ENCODE measurements at places on chromosomes 3 and 15.
A peak's percentile ranks its signal among the peaks of the same experiment; 100 is the strongest.

GRCh38 chr3:122912772-122913538, 114.6 kb downstream of the SEMA5B start:
- DNase-seq = no peak

GRCh38 chr3:128402319-128402718, 64.4 kb downstream of the DNAJB8 start:
- no peak for DNase-seq

DNA sequence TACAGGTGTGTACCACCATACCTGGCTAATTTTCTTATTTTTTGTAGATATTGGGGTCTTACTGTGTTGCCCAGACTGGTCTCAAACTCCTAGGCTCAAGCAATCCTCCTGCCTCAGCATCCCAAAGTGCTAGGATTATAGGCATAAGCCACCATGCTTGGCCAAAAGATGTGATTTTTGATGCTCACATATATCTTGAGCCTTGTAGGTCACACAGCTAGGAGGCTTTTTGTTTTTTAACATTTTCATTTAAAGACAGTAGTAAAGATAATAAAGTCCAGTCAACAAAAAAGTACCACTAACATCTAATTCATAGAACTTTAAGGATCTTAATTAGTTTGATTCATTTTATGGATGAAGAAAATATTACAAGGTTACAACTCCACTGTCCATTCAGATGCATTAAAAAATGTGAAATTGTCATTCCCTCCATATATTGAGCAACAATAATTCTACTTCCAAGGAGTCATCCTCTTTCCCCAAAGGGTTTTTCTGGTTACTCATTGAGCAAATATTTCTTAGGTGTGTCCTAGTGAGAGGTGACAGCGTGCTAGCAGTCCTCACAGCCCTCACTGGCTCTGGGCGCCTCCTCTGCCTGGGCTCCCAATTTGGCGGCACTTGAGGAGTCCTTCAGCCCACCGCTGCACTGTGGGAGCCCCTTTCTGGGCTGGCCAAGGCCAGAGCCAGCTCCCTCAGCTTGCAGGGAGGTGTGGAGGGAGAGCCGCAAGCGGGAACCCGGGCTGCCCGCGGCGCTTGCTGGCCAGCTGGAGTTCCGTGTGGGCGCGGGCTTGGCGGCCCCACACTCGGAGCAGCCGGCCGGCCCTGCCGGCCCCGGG, 8.3 kb upstream of the TASOR start:
- DNase-seq = no peak

DNA sequence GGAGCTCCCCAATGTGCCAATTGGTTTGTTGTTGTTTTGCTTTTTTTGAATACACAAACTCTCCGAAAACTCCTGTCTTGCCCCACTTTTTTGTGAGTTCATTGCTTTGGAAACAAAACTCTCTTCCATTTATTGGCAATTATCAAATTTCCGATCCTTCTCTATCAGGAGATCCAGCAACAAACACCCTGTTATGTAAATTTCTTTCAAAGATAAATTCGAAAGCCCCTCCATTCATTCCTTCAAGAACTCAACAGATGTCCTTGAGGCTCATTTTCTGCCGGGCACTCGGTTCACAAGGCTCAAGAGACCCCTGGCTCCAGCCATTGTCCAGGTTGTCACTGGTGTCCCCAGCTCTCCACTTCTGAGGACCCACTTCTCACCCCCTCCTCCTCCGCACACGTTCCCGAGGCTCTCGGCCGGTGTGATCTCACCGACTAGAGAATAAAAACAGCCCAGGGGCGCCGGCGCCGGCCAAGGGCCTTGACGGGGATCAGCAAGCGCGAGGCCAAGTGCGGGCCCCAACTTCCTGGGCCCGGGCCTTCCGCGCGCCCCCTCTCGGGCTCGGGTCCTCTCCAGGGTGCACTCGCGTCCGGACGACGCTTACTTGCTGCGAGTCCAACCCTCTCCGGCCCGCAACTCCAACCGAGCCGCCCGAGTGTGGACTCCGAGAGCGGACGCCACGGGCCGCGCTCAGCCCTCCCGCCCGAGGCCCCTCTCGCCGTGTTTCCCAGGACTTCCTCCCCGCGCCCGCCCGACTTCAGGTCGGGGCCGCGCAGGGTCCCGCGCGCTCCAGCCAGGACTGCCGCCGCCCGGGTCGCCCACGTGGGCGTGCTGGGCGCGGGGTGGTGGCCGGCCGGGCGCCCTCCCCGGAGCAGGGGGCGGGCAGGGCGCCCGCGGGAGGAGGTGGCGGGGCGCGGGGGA, 533 bp upstream of the SMAD3 start:
- DNase-seq = peak; percentile 35

DNA sequence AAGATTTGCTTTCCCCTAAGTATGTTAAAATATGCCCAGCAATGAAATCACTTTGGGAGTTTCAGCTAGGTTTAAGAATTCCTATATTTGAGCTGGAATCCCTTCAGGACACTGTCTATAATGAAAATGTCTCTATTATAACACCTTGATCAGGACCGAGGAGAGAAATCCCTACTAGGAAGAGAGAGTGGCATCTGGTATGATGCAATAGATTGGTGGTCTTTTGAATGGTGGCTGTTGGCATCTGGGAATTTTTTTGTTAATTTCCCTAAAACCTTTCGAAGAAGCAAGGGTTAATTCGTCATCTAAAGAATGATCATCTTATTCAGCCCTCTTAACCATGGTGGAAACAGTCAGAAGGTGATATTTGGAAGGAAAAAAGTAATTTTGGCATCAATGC, 43.0 kb downstream of the TIGIT start:
- no peak for DNase-seq

- no peak for DNase-seq
Measured at GRCh38 chr15:43085921-43086320, 19.9 kb downstream of the UBR1 start.

- no peak for DNase-seq
Measured at GRCh38 chr15:22258398-22259150, 178.2 kb downstream of the OR4M2 start.

DNA sequence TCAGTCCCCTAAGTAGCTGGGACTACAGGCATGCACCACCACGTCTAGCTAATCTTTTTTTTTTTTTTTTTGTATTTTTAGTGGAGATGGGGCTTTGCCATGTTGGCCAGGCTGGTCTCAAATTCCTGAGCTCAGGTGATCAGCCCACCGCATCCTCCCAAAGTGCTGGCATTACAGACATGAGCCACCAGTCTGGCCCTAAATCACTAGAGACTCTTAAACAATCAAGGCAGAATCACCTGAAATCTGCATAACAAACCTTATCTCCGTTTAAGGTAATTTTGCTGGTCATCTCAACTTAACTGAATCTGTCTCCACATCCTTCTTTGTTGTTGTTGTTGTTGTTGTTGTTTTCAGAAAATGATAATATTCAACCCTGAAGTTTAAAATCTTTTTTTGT, 5.6 kb upstream of the TRMT10C start:
- DNase-seq = no peak

GRCh38 chr3:29686889-29687592, 406.2 kb downstream of the RBMS3 start:
- no peak for DNase-seq

Measured in CD4-positive, alpha-beta T cell treated with Interleukin-12 subunit alpha and Interleukin-12 subunit beta, for 1 hour (primary cell).